ENCODE measurements at places on chromosomes 3 and 15. TPM values are rescaled to one million over a fixed set of nuclear protein-coding genes. Genes with fewer than 3 reads are reported as not detected.

Gene MKRN2OS
- total RNA-seq: not detected

Gene SAMD7
- total RNA-seq: not detected

Gene CRYBG3
- 28.4 TPM for total RNA-seq

Gene ANKUB1
- total RNA-seq: not detected

Gene ECE2
- total RNA-seq: not detected

Gene NAALADL2
- total RNA-seq: 13.7 TPM

Gene ITIH1
- total RNA-seq: not detected

Gene SLC28A1
- 0.12 TPM for total RNA-seq

Gene FGD5
- total RNA-seq: 0.37 TPM

Gene CHRNA5
- 5.1 TPM for total RNA-seq

Gene ISG20
- total RNA-seq: 4.2 TPM

Gene GRK7
- total RNA-seq: under 0.01 TPM

Gene ALPK3
- 0.11 TPM for total RNA-seq

Gene ACTRT3
- total RNA-seq: 3.7 TPM

Gene P3H2
- total RNA-seq: 14.1 TPM

Gene CKMT1A
- total RNA-seq: not detected

Gene EXOSC7
- 62.6 TPM for total RNA-seq

Gene CCR9
- total RNA-seq: not detected

Gene MRAS
- 73.6 TPM for total RNA-seq

Gene SUCNR1
- not detected for total RNA-seq

Gene SH2D7
- total RNA-seq: not detected

Gene PLOD2
- 317 TPM for total RNA-seq

Gene MINAR1
- total RNA-seq: 0.66 TPM

Gene CBLB
- total RNA-seq: 47.7 TPM

Gene AQR
- total RNA-seq: 26.5 TPM

Gene DPPA2
- not detected for total RNA-seq

Gene PRTG
- 1.5 TPM for total RNA-seq

Gene HRG
- not detected for total RNA-seq

Gene CHAC1
- total RNA-seq: 36.5 TPM

Gene MGA
- total RNA-seq: 42.0 TPM

Gene EXD1
- 0.11 TPM for total RNA-seq

Gene PLSCR5
- not detected for total RNA-seq

Gene SEMA6D
- total RNA-seq: 4.5 TPM

Gene ASB14
- total RNA-seq: under 0.01 TPM

Gene ATP2C1
- total RNA-seq: 169 TPM

Gene IL17RB
- 0.11 TPM for total RNA-seq

Gene AGBL1
- total RNA-seq: not detected

Gene CFAP92
- total RNA-seq: not detected

Gene COLQ
- 0.75 TPM for total RNA-seq

Gene TM4SF4
- total RNA-seq: not detected

Gene RAB6B
- 0.22 TPM for total RNA-seq

Gene MUSTN1
- total RNA-seq: 0.50 TPM

Data from uterine smooth muscle cell (primary cell).